Esophagus squamous epithelium (tissue), 5 donors: ENCODE measurements at places on chromosomes 16 and 17. TPM values are rescaled to one million over a fixed set of nuclear protein-coding genes. Genes with fewer than 3 reads are reported as not detected.

DNA sequence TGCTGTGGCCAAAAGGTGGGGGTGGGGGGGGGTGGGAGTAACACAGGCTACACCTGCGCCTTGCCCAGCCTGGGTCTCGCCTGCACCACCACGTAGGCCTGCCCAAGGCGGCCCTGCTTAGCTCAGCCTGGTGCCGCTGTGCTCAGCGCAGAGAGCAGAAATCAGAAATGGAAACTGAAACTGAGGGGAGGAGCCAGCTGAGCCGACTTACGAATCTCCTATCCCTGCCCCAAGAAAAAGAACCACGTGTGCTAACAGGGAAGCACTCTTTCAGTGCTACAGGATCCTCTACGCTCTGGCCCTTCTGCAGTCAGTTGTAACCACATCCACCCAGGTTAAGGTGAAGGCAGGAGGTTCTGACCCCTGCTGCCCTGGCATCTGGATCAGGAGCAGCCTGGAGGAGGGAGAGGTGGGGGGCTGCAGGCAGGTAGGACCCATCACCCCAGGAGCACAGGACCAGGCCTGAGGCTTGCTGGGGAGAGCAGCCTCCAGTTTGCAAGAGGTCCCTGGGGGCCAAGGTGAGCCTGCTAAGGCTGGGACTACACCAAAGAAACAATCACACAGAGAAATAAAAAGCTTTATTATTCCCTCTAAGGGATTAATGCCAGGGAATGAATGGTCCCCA is at the start of gene DHX58:
DHX58 (minus strand) TSS at position 163 of the 625 bp plus-strand sequence. CDS start 822 bp downstream, outside the sequence.
- H3K36me3 ChIP-seq: peaks cover 9% of the 10 kb centered on the region
- H3K4me1 ChIP-seq: peaks cover 59% of the 10 kb centered on the region
- no peak for DNase-seq
- H3K27me3 ChIP-seq: no peaks in the 10 kb centered on the region
- peak within 1 kb of the TSS; percentile 87 for H3K27ac ChIP-seq

DNA sequence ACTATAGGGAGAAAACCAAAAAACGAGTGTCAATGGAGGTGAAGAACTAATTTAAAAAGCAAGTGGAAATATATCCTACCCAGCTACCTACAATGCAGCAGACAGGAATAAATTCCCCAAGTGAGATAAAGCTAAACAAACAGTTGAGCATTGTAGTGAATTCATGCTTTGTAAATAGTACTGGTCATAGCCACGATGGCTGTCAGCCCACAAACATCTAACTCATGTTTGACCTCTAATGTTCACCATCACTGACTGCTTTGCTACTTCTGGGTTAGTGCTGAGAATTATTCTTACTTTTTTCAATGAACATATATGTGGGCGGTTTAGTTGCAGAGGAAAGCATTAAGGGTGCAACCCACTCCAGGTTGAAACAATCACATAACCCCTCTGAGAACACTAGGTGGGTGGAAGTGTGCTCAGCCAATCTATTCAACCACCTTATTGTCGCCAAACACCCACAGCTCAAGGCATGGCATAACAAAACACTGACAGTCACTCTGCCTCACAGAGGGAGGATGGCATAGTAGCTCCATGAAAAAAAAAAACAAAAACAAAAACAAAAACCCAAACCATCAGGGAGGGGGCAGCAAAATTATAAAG is 264.1 kb downstream of the ZFHX3 start:
- no peaks in the 10 kb centered on the region for H3K4me1 ChIP-seq
- DNase-seq: no peak
- no peak overlapping the region for H3K27ac ChIP-seq
- no peaks in the 10 kb centered on the region for H3K36me3 ChIP-seq
- H3K4me3 ChIP-seq: no peak overlapping the region

- H3K36me3 ChIP-seq: no peaks in the 10 kb centered on the region
- no peak overlapping the region for H3K4me3 ChIP-seq
These were observed 384.3 kb upstream of the PSMD7 start for GRCh38 chr16:73912281-73912680.

NQO1 gene
- 209 TPM for total RNA-seq

CPHXL2 gene
- not detected for total RNA-seq

GRCh38 chr16:81817789-81818567 is 38.9 kb downstream of the PLCG2 start:
- H3K36me3 ChIP-seq: no peaks in the 10 kb centered on the region
- H3K4me3 ChIP-seq: no peak overlapping the region
- DNase-seq: no peak
- H3K4me1 ChIP-seq: no peaks in the 10 kb centered on the region
